ENCODE measurements at places on chromosomes 6 and 20.

DNA sequence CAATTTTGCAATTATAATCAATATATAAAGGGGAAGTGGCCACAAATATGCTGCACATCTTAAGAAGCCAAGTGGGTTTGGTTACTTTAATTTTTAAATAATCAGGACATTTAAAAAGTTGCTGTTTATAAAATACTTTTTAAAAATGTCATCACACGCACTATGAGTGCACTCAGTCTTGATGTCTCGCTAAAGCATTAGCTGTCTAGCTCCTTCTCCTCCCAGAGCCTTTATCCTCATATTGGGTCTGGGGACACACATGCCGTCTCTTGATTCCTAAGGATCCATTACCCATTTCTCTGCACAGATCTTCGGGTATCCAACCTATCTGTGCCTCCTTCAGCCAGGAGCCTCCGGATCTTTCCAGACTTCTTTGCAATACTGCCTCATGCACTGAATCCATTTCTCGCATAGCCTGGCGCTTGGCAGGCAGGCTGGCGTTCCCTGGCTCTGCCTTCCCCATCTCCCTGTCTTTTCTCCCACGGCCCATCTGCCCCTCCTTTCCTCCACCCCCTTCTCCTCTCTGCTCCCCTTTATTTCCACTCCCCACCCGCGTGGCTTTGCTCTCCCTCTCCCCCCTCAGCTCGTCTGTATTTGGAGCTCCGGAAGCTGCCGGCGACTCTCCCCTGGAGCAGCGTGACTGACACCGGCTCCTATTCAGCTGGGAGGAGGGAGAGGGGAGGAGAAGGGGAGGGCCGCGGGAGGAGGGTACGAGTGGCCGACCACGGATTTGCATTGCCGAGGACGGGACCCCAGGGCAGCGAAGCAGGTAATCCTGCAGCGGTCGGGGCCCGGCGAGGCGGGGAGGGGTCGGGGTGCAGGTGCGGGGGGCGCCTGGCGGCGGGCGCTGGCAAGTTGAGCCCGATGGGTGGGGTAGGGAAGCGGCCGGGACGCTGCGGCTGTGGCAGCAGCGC, at the start of gene CAP2:
TSS of gene CAP2 (plus strand) at position 618 of the 914 bp plus-strand sequence. CDS start 27,961 bp downstream, outside the sequence.
- no peak for DNase-seq

DNA sequence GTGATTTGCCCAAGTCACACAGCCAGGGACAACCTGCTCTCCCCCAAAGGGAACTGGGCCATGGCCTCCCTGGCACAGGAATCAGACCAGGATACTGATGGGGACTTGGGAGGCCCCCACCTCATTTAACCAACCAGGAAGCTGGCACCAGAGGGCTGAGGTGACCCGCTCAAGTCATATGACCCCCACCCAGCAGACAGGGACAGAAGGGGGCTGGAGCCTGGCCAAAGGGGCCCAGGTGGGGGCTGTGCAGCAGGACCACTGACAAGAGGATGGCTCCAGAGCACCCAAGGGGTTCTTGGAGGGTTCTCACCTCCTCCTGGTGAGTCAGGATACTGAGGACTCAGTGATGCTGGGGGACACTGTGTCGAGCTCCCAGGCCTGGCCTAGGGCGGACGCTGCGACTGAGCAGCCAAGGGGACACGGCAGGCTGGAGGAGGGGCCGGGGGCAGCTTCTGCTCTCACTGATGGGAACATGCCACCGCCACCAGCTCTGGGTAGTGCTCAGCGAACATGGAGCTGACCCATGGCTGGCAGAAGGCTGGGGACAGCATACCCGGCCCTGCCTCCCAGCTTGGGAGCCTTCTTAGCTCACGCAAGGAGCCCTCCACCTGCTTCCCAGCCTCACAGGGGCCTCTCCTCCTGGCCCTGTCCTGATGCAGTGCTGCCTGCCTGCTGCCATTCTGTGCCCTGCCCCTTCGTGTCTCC, 1.2 kb downstream of the CST7 start:
- no peak for DNase-seq

DNA sequence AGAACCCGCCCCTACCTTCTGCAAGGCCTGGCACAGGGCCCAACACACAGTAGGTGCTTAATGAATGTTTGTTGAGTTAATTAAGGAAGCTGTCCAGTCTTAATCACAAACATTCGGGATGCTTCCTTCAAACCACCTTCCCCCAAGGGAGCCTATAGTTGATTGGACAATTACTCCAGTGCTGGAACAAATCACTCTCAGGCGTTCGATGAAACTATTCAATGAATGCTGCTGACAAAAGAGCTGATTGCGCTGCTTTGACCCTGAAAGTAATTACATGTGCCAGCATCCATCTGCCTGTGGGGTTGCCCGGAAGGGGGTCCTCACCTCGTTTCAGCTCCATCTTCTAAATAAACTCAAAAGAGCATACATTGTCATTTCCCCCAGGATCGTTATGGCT, 112.0 kb upstream of the SRSF6 start:
- DNase-seq: no peak

DNA sequence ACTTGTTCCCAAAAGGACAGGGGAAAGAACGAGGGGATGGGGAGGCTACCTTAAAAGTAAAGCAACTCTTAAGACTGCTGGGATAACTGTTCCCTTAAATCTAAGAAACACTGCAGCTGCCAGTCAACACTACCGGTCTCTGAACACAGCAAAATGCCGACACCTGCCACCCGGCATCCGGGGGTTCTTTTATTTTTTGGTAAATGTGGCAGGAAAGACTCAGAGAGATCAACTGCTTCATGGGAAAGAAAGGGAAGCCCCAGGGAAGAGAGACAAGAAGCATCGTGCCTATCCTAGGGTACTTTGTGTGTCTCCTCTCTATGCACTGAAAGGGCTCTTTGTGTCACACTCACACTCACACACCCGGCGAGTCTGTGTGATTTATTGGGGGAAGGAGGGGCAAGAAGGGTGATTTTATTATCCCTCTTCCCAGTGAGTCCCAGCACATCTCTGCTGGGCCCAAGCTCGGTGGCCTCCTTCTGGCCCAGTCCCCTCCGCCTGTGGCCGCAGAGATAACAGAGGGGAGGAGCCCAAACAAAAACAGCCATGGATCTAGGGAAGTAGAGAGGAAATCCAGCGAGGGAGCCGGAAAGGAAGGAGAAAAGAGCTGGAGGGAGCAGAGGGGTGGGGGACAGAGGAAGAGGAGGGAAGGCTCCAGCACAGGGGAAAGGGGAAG, 1.4 kb downstream of the FYN start:
- no peak for DNase-seq

DNA sequence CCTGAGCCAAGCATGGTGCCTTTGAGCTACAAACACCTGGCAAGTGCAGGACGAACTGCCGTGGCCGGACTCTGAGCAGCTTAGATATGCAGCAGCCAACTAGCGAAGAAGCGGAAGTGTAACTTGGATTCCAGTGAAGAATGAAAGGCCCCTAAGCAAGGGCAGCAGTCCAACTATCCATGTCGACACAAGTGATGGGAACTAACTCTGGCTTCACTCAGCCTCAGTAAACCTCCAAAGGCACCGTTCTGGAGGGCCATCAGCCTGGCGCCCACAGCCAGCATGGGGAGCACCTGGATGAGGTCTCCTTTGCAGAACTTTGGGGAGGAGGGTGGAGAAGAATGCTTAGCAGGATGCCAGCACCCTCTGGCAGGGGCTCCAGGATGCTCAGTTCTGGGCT, 78.4 kb upstream of the MLN start:
- no peak for DNase-seq

DNA sequence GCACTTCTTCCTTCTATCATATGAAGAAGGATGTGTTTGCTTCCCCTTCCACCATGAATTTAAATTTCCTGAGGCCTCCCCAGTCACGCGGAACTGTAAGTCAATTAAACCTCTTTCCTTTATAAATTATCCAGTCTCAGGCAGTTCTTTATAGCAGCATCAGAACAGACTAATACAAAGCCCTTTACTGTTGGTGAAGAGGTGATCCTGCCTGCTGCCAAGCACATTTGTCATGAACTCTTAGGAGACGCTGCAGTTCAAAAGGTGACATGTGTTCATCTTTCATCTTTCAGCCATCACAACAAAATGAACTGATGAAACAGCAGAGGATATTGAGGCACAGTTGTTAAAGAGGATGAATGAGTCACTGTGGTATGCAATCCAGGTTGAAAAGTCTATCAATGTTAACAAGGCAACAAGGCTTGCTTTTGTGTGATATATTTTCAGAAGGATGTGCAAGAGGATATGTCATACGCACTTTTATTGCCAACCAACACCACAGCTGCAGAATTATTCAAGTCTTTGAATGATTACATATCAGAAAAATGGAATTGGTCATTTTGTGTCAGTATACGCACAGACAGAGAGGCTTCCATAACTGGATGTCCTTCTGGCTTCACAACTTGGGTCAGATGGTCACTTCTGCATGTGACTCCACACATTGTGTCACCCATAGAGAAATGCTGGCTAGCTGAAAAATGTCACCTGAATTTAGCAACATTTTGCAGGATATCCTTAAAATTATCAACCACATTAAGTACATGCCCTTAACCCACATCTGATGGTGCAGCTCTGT, 52.4 kb upstream of the PLN start:
- DNase-seq: no peak

GRCh38 chr20:18400460-18400859, 66.4 kb downstream of the DZANK1 start:
- no peak for DNase-seq

DNA sequence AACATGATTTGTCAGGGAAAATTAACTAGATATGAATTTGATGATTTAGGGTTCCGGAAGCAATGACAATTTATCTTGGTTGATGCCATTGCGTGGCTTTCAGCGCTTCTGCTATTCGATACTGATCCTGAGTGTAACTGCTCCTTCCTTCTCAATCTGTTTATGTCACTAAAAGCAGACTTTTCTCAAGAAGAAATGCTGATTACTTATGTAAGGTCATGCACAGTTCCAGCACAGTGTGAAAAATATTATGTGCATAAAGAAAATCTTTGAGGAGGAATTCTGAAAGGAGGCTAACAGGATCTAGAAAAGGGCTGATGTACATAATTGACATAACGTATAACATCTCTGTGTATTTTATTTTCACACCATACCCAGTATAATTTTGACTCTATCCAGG, 336.6 kb downstream of the PACRG start:
- no peak for DNase-seq

DNA sequence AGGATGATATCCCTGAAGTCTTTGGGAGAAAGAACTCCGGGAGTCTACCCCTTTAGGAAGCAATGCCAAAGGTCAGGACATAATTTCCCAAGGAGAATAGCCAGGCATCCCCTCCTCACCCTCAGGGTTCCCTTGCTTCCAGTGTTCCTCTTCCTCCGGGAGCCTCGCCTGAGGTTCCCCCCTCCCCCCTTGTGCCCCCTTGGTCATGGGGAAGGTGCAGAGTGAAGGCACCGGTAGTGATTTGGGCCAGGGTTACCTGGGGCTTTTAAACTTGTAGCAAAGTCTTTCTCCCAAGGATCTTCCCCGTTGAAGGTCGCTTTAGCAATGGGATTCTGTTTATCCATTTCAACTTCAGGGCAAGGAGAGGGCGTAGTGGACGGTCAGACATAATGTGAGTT, 1.2 kb downstream of the ISM1 start:
- DNase-seq: no peak

DNA sequence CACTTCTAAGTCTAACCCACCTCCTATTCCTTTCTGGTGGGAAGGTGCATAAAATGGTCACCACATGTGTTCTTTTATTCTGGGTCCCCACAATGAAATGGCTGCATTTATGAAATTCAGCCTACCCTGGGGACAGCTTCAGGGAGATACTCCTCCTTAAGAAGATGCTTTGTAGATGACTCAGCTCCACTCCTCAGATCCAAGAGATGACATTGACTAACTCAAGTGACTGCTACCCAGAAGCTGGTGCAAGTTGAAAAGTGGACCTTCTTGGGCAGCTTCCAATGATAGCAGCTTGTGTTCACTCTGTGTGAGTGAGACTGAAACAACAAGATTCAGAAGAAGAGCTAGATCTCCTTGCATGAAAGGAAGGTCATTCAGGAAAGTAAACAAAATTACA, 113.4 kb downstream of the SCP2D1 start:
- DNase-seq: no peak

- no peak for DNase-seq
Observed at GRCh38 chr6:168637834-168638233, 196.8 kb downstream of the SMOC2 start.

DNA sequence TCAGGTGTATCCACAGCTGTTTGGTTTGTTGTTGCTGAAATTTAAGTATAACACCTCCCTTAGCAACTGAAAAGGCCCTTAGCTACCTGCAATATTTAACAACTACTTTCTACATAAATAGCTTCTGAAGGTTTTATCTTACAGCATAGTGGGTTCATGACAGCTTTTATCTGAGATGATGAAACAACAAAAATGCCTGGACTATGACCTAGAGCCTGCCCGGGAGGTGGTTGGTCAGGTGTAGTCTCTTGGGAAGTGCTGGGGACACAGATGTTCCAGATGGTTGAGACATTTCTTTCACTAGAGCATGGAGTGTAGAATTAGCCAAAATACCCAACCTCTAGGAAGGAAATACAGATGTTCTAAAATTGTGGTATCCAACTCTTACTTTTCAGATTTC, 705.4 kb downstream of the MAFB start:
- no peak for DNase-seq

- DNase-seq: no peak
Observed at GRCh38 chr6:22102671-22103070, 194.2 kb downstream of the PRL start.

DNA sequence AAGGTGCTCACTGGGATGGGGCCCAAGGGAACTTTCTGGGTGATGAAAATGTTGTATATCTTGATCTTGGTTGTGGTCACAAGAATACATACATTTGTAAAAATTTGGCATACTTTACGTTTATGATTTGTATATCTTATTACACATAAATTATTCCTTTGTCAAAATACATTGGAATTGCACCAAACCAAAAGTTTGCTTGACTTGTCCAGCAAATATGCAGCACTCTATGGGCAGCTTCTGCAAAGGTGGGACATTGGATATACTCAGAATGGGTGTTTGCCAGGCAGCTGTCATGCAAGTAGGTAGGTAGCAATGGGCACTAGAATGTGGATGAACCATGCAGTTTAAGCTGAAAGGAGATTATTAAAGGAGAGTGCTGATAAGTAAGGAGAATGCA, 78.0 kb downstream of the LAMP5 start:
- no peak for DNase-seq

- DNase-seq: no peak
Observed at GRCh38 chr6:3762359-3762758, 10.8 kb upstream of the PXDC1 start.

DNA sequence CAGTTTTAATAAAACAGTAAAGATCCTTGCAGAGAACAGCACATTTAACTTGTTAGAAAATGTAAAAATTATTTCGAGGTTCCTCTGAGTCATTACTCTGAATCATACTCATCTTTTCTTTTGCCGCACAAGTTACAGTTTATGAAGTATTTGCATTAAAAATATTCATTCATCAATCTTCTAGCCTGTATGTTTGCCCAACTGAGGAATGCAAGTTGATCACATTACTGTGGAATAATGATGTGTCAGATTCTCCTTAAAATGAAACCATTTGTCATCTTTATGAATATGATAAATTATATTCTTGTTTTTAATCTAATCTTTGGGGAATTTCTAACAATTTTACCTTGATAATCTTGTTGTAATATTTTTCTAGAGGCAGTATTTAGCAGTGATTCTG, 340.4 kb upstream of the OPRM1 start:
- DNase-seq: no peak

GRCh38 chr6:107386340-107386739, 73.0 kb downstream of the PDSS2 start:
- DNase-seq: no peak
